ENCODE measurements at places on chromosomes 4 and X.

DNA sequence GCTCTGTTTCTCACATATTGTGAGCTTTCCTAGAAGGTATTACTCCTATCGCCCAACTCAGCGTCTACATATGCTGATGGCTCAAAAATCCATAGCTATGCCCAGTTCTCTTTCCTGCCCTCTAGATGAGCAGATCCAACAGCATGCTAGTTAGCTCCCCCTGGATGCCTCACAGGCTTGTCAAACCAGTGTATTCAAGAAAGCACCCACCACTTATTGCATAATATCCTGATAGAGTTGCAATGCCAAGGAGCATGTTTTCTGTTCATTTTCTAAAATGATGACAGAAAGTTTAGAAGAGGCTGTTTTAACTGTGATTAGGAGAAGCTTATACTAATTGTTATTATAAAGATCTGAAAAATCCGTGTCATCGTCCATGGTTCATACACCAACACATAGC is 1.9 kb upstream of the PACRGL start:
- DNase-seq, result no peak

DNA sequence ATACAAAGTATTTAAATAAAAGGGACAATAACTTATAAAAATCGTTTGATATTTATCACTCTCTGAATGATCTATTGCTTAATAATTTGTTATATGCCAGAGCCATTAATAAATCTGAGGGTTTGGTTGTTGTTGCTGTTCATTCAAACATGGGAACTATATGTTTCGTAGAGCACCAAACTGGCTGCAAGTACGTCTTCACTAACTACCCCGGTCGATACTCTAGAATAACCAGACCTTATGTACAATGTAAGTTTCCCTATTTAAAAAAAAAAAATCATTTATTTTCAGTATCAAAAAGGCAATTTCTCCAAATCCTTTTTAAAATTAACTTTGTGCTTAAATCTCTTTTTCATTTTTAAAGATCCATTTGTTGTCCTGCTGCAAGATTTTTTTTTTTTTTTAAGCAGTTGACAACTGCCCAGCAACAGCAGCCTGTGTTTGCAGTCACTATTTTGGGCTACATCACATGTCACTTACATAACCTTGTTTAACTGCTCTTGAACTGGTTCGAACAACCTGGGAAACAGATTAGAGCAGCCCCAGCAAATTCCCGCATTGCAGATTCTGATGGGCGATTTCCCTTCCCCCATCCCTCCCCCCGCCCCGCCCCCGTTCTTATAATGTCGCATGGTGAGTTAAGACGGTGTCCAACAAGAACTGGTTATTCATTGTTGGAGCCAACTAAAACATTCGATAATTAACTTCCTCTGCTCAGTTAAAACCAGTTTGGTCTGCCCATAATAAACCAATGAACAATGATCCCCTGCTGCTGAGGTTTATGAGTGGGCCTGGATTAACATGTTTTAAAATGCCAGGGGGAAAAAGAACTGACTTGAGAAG is 238.9 kb downstream of the NR3C2 start:
- no peak for DNase-seq

DNA sequence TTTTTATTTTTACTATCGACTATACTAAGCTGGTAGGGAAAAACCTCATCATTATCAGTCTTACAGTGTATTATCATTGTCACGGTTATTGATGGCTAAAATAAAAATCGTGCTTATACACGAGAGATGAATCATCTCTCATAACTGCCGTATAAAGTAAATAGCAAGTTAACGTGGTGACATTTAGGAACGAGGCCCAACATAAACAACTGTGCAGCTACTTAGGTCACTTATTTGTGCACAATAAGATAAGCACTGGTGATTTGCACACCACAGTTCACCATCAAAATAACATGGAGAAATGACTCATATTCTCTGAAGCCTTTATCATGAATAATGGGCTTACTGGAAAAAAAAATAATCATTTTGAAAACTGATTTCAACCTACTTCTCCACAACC is 482.0 kb upstream of the TENM3 start:
- no peak for DNase-seq

DNA sequence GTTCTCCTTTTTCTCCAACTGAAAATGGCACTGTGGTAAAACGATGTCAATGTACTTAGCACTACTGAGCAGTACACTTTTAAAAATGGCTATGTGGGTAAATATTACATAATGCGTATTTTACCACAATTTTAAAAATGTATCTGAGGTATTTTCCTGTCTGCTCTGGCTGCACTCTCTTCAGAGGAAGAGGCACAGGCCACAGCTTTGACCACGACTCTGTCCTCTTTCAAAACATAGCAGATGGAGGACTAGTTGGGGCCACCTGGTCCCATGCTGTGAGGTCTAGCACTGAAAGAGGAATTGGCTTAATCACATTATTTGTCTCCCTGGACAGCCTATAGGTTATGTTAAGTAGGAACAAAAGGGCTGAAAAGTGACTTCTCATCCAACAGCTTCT is 5.2 kb downstream of the KCNE5 start:
- no peak for DNase-seq

- no peak for DNase-seq
These were observed 279.8 kb downstream of the BCOR start for GRCh38 chrX:39817754-39818470.

DNA sequence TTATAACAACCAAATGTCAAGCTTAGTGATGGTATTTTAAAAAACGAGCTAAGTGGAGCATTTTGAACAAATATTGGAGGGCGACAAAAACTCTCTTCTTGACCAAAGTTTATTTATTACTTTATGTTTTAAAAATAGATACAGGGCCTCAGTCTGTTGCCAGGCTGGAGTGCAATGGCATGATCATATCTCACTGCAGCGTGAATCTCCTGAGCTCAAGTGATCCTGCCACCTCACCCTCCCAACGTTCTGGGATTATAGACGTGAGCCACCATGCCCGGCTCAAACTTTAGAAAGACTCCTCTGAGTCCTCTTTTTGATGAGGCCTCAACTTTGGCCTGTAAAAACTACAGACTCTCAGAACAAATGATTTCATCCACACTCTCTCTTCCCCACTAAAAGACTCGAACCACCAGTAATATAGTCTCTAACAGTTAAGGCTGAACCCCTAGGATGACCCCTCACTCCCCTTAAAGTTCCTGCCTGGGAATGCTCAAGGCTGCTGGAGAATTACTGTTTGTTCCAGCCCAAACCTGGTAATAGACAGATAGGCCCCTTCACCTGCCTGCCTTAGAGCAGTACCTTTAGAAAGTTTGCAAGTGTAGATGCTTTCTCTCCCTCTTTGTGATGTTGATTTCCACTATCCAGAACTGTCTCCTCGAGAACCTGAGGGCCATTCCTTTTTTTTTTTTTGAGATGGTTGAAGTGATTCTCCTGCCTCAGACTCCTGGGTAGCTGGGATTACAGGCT is 55.3 kb upstream of the HPSE start:
- DNase-seq, result no peak

GRCh38 chrX:18886344-18887161 is 97.4 kb downstream of the PHKA2 start:
- peak; percentile 7 for DNase-seq

DNA sequence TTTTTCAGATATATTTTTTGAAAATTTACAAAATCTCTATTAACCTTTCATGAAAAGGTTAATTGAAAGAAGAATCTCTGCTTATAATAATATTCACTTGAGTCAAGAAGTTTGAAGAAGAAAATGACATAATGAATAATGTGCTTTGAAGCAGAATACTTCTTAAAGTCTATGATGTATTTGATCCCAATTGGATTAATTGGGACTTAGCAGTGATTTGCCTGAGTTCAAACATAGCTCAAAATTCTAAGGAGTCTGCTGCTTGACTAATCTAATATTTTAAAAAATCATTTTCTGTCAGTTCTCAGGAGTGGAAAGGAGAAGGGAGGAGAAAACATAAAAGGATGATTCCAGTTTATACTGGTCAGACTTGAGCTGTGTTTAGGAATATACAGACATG is 1150.4 kb upstream of the INTU start:
- no peak for DNase-seq

DNA sequence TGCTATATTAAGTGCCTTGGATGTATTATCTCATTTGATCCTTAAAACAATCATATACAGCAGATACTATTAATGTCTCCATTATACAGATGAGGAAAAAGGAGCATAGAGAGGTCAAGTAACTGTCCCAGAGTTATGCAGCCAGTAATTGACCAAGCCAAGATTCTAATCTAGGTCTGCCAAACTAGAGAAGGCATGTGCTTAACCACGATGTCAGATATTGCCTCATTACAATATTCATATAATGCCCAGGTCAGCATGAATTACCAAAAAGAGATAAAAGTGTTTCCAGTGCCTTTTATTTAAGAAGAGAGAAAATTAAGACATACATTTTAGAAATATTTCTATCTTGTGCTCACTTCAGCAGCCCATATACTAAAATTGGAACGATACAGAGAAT is 7.1 kb downstream of the ARHGEF6 start:
- no peak for DNase-seq

- DNase-seq, result no peak
These were observed 33.3 kb upstream of the HPF1 start for GRCh38 chr4:169791062-169791461.

DNA sequence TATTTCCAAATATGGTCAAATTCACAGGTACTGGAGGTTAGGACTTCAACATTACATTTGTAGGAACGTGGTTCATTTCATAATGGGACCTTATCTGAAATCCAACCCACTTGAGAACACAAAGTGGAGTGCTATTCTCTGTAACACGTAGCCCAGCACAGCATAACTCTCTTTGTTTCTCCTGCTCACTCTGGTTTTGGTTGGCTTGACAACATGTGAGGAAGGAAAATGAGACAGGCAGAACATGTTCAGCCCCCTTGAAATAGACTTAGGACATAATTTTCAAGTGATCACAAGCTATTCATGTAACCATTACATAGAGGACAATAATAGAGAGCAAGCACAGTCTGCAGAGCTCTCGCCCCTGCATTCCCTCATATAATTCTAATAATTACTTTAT is 115.1 kb upstream of the SMIM10 start:
- no peak for DNase-seq

- DNase-seq, result no peak
These were observed 98.7 kb upstream of the PPP2R3B start for GRCh38 chrX:485368-485767.

- DNase-seq, result no peak
These were observed 155.2 kb upstream of the GK2 start for GRCh38 chr4:79563219-79563618.

GRCh38 chr4:109879636-109880314 is 31.9 kb downstream of the LRIT3 start:
- DNase-seq, result no peak

- DNase-seq, result peak; percentile 43
These were observed 85.5 kb downstream of the CT47B1 start for GRCh38 chrX:120790118-120790517.

DNA sequence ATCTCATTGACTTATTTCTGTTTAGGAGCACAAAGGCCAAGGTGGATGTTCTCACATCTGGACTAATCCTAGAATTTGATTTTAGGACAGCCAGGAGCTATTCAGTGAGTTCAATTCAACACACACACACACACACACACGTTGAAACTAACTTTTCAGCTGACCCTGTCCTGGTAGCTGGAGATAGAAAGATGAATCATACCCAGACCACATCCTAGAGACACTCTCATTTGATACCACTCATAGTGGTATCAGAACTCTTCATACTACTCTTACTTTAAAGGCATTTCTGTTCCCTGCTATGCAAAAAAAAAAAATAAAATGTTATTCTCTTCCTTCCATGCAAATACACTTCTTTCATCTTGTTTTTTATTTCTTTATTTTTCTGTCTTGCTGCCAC is 36.7 kb downstream of the KLF8 start:
- DNase-seq, result no peak

GRCh38 chr4:177393236-177393635 is 49.0 kb downstream of the AGA start:
- no peak for DNase-seq

DNA sequence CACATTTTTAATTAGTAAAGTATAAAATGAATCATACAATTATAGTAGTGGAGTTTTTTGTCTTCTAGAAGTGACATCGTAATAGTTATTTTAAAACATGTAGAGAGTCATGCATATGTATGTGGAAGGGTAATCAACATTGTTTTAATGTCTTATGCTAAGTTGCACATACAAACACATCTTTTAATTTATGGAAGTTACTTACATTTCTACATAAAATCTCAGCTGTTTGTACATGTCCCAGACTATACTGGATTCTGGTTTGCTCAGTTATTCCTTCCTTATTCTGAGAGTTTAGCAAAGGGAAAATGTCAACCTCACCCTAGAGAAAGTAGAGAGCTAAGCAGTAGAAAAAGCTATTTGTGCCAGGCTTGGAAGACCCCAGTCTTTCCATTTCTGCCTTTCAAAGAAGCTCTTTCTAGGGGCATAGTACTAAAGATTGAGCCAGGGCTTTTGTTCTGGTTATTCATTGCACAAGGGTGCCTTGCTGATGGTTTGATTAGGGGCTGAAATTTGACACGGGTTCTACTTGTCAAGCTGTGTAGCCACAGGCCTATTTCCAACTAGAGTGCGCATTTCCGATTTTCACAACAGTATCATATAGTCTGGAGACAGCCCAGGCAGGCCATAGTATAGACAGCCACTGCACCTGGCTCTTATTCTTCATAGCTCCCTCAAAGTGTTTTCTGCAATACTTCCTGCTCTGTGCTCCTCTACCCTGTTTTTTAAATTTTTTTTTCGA is 106.3 kb downstream of the RPA4 start:
- DNase-seq, result no peak

- no peak for DNase-seq
These were observed 48.7 kb downstream of the FGFRL1 start for GRCh38 chr4:1060121-1060520.

GRCh38 chr4:610411-611261 is 14.7 kb upstream of the PDE6B start:
- DNase-seq, result no peak
